ENCODE measurements at places on chromosomes 13 and 19. TPM values are rescaled to one million over a fixed set of nuclear protein-coding genes. Genes with fewer than 3 reads are reported as not detected.

LGALS14 gene
- total RNA-seq = not detected

RFPL4AL1 gene
- not detected for total RNA-seq

RUBCNL gene
- total RNA-seq = 0.51 TPM

TEKTIP1 gene
- total RNA-seq = not detected

ZNF726 gene
- 0.38 TPM for total RNA-seq

GARRE1 gene
- 16.3 TPM for total RNA-seq

CNMD gene
- not detected for total RNA-seq

DNA sequence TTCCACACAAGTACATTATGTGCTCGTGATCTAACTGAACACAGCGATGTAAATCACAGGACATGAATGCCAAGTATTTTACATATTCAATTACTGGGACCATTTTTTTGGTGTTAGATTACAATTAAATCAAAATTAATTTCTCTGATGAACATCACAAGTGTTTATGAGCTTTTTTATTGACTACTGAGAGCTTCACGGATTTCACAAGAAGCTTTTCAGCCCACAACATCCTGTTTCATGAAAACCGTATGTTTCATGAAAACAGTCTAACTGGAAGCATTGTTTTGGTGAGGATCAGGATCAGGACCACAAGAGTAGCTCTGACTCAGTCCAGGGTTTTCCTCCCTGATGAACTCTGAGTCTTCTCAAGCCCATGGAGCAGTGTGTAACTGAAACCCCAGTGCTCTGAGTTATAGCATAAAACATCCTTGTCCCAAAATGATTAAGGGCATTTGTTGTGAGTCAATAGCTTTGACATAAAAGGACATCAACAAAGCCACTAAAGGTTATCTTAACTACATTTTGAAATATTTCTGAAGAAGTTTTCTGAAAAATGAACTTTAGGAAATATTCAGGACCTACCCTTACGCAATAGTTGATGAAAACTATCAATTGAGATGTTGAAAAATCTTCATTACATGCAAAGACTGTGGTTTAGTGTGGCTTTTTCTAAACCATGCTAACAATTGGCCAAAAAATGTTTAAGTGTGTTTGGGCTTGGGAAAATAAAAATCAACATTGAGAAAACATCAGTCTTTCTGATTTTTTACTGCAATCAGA is 49.3 kb downstream of the UFM1 start:
- DNase-seq = no peak

DNA sequence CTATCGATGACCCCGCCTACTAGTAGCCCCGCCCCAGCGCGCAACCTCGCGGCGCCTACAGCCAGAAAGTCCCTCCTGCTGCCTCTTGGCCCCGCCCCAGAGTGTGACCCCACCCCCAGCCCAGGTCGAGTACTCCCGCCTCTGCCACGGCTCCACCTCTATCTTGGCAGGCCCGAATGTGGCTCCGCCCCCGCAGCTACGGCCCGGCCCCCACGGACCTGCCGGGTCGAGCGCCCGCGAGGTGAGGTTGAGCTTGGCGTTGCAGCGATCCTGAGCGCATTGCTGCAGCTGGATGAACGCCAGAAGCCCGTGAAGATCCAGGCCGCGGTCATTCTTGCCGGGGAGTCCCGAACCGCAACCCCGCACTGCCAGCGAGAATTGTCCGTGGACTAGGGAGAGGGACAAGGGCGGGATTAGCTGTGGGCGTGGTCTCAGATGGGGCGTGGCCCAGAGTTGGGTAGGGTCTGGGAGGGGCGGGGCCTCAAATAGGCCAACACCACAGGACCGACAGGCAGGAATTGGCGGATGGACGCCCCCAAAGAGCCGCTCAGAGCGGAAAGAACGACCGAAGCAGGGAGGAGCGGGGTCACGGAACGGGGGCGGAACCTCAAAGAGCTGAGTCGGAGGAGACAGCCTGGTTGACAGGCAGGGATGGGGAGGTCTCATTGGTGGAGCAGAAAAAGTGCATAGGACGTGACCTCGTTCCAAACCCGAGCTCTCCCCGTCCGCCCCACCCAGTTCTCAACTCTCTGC is 1.9 kb downstream of the LYPD3 start:
- DNase-seq = peak; percentile 99

DNA sequence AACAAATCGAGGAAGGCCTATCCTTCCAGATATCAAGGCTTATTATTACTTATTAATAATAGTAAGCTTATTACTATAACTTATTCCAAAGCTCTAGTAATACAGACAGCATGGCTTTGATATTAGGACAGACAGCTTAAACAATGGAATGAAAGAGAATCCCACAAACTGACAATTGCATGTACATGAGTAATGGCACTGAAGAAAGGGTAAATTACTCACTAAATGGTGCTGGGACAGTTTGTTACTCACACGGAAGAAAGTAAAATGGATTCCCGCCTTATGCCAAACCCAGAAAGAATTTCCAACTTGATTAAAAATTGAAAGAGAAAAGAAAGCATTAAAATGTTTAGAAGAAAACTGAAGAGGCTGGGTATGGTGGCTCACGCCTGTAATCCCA is 60.3 kb downstream of the MIPEP start:
- DNase-seq = no peak

DNA sequence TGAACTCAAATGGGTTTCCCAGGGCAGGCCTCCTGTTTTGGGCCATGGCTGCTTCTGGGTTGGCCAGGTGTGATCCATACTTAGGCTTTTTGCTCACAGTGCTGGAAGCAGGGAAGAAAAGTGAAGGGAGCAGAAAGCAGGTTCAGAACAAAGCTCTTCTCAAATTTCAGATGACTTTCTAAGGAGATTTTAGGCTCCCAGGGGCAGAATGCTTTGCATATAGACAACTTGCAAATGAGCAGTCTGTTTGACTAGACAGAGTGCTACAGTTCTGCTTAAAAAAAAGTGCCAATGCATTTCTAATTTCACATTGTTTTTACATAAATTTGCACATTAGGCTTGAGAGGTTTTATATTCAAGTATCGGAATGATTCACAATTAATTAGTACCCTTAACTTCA is 2.6 kb upstream of the SLC10A2 start:
- no peak for DNase-seq

- DNase-seq = no peak
Measured at GRCh38 chr13:47005756-47006414, 109.0 kb upstream of the HTR2A start.

DNA sequence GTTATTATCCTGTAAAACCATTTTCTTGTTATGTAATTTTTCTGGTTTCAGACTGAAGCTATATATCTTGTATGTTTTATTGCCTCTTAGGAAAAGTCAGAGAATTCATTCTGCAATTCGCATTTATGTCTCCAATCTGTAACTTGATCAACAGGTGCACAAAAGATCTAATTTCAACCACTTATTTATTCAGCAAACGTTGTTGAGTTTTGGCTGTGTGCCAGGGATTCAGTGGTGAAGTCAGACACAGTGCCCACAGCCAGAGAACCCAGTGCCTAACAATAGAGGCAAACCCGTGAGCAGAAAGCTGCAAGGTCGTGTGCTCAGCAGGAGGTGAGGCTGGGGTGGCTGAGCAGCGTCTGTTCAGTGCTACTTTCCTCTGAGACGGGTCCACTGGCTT is 119.5 kb upstream of the MCF2L start:
- DNase-seq = no peak

GRCh38 chr13:93230261-93230855 is 3.8 kb downstream of the GPC6 start:
- no peak for DNase-seq

- DNase-seq = no peak
Measured at GRCh38 chr19:20482721-20483120, 82.9 kb downstream of the ZNF737 start.

- no peak for DNase-seq
Measured at GRCh38 chr19:16074488-16075365, 1.6 kb upstream of the TPM4 start.

DNA sequence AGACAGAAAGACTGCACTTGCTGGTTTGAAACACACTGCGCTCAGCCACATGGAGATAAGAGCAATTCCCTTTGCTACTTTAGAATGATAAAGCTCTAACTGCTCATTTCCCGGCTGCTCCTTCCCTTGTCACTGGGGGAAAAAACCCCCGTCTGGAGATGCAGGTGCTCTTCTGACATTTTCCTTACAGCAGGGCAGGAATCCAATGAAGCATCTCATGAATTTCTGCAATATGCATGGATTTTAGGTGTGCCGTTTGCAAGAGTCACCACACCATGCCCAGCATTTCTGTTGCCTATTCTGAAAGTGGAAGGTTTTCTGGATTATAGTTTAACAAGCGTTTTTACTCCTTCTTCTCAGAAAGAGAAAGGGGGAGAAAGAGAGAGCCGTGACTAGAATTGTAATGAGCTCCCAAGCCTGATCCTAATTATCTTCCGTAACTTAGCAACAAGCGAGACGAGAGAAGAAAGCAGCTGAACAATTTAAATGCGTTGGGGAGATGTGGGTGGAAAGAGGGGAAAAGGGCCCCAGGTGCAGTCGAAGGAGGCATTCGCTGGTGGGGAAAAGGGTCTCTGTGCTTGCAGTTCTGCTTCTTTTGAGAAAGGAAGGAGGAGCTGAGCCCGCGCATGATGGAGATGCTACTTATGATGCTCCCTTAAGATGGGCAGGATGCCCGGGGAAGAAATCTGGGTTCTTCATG is 76.6 kb upstream of the SPATA13 start:
- DNase-seq = no peak

DNA sequence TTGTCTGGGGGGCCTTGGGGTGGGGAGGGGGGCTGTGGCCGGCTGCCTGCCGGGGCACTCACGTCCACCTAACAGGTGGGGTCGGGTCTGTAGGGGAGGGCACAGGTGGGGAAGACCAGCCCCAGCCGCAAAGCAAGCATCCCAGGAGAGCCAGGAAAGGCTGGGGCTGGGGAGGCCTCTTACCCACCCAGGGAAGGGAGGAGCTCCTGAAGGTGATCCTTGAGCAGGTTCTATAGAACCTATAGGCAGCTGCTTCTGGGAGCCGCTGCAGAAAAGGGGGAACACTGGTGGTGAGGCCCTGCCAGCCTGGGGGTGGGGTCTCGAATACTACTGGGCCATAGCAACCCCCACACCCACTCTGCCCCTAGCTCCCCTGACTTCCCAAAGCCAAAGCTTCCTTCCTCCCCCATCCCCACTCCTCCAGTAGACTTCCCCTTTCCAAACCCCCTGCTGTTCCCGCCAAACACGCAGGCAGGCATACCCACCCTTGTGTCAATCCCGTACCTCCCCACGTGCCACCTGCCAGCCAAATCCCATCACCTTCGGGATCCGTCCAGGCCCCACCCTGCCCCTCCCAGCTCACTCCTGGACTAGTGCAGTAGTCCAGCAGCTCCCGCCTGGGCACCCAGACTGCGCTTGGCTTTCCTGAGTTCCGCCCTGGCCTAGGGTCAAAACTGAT is 5.6 kb downstream of the KLF16 start:
- peak; percentile 62 for DNase-seq

- no peak for DNase-seq
Measured at GRCh38 chr13:76894401-76895110, 8.4 kb upstream of the KCTD12 start.

DNA sequence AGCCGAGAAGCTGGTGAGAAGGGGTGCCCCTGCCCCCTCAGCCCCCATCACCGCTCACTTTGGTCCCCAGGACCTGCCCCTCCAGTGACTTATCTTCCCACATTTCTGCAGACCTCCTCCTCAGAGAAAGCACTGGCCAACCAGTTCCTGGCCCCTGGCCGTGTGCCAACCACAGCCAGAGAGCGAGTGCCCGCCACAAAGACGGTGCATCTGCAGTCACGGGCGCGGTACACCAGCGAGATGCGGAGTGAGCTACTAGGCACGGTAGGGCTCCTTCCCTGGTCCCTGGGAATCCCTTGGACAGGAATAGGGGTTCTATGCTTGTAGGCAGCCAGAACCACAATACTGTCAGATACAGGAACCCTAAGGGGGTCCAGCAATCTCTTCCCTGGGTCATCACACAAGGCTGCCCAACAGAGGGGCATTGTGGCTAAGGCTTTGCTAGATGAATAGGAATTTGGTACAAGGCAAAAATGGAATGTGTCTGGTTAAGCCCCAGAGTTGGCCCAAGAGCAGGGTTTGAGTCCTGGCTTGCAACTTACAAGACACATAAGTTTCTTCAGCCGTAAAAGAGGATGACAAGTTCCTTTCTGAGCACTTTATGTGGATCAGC is 1.0 kb downstream of the USE1 start:
- DNase-seq = no peak

DNA sequence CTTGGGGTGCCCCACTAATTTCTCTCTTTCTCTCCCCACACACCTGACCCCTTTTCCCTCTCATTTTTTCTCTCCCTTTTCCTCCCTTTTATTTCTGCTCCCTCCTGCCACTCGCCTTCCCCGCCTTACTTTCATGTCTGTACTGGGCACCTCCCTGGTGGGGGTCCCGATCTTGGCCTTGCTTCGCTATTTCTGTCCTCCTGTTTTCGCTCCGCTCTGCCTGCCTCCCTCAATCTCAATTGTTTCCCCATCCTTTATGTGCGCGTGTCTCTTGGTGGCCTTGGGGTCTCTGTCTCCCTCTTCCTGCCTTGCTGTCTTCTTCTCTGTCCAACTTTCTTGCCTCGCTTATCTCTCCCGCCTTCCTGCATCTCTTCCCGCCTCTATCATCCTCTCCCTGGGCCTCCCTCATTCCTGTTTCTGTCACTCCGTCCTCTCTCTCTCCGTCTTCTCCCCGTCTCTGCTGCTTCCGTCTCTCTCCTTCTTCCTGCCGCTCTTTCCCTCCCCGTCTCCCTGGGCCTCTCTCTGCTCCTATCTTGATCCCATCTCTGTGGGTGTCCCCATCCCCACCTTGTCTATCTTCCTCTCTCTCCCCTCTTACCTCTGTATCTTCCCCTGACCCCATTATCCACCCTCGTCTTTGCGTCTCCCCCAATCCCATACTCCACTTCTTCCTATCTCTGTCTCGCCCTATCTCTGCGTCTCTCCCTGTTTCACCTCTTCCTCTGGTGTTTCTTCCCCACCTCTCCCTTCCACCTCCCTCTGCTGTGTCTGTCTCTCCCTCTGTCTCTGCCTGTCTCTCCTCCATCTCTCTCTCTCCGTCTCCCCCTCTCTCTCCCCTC is 4.0 kb downstream of the GRIN2D start:
- DNase-seq = no peak

- no peak for DNase-seq
Measured at GRCh38 chr13:78430166-78430791, 173.1 kb downstream of the POU4F1 start.

GRCh38 chr19:50794876-50795663 is 4.9 kb downstream of the ACP4 start:
- DNase-seq = no peak

Measured in Right ventricle myocardium inferior (tissue), 1 donor.